ENCODE measurements at places on chromosomes 1 and 21. TPM values are rescaled to one million over a fixed set of nuclear protein-coding genes. Genes with fewer than 3 reads are reported as not detected.

The TMEM53 gene
- total RNA-seq: 4.6 TPM

The RGS4 gene
- 49.7 TPM for total RNA-seq

The TLR5 gene
- total RNA-seq: not detected

The EDN2 gene
- 2.6 TPM for total RNA-seq

The RPE65 gene
- total RNA-seq: not detected

The SORT1 gene
- total RNA-seq: 22.7 TPM

The USP1 gene
- total RNA-seq: 70.8 TPM

The ZNF593OS gene
- not detected for total RNA-seq

The FMOD gene
- total RNA-seq: not detected

The AK2 gene
- 160 TPM for total RNA-seq

The HAPLN2 gene
- not detected for total RNA-seq

The NKAIN1 gene
- 3.3 TPM for total RNA-seq

The PGBD5 gene
- total RNA-seq: 2.5 TPM

The KRTAP7-1 gene
- not detected for total RNA-seq

The SMIM34 gene
- not detected for total RNA-seq
